Lung microvascular endothelial cell (primary cell): ENCODE measurements at places on chromosomes 1 and 21. TPM values are rescaled to one million over a fixed set of nuclear protein-coding genes. Genes with fewer than 3 reads are reported as not detected.

FAM131C gene
- 0.22 TPM in 1 of 2 replicates, not detected in the other for total RNA-seq

- no peak for DNase-seq
Observed at GRCh38 chr1:167578939-167579521, 25.5 kb upstream of the CREG1 start.

DNA sequence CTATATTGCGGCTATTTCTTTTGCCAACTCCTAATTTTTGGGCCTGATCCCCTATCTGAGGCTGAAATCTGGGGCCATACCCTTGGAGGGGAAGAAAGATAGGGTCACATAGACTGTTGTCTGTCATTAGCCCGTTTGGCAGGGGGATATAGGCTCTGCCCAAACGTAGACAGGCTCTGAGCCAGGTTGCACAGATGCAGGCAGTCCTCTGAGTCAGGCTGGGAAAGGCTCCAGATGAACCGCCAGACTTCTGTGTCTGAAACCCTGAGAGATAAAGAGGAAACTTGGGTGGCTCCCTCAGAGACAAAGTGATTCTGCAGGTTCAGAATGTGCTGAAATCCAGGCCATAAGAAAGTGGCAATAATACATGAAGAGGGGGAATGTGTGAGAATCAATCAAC is 4.0 kb upstream of the CAP1 start:
- DNase-seq = no peak

ETNK2 gene
- total RNA-seq = 6.9 and 9.4 TPM in 2 replicates

DNA sequence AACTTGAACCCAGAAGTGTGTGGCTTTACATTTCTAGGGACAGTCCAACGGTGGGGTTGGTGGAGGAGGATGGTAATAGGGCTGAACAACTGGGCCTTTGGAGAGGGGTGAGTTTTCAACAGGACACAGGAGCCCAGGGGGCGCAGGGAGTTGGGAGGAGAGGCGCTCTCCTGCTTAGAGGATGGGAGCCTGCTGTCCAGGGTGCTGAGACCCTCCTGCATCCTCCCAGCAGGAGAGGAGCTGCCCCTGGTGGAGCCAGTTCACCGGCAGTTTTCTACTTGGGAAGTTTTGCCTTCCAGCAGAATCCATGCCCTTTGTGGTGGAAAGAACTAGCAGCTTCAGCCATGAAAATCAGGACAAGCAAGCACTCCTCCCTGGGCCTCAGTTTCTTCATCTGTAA is 8.6 kb downstream of the KCNC4 start:
- DNase-seq = peak; percentile 6

S100A9 gene
- total RNA-seq = 0.22 and 1.2 TPM in 2 replicates

DNA sequence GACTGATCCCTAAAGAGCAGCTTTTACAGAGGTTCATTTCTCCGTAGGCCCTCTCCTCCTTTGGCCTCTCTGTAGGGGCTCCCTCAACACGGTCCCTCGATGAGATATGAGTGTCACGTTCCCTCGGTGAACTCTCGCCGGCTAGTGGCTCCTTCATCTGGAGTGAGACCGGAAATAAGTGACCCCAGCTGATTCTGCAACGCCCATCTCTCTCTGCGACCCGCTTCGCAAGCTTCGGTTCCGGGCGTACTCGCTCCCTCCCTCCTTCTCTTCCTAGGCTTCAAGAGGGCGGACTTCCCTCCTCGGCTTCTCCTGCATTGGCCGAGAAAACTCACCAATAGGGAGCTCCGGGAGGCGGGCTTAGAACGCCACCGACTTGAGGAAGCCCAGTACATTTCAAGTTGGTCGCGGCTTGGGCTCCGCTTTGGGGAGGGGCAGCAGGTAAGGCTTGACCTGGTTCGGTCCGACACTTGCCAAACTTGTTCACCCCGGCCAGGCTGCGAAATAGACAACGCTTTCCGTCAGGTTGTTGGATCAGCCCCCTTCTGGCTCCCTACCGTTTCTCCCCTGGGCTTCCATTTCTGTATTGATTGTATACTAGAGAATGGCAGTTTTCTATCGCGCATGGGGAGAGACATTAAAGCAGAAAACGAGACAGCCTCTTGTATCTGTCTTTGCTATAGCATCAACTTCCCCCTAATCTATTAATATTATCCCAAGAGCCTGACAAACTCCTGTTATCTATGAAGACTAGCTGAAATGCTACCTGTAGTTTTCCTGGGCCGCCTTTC is at the start of the genes ANKRD34A and POLR3GL:
Gene ANKRD34A, minus strand, starts transcription at position 248 of the 791 bp plus-strand sequence. CDS start 2,816 bp downstream, outside the sequence.
Gene POLR3GL, plus strand, starts transcription at position 363 of the 791 bp plus-strand sequence. CDS start 10,176 bp downstream, outside the sequence.
- DNase-seq = peak; percentile 93
